ENCODE measurements at places on chromosomes 6 and 20.

DNA sequence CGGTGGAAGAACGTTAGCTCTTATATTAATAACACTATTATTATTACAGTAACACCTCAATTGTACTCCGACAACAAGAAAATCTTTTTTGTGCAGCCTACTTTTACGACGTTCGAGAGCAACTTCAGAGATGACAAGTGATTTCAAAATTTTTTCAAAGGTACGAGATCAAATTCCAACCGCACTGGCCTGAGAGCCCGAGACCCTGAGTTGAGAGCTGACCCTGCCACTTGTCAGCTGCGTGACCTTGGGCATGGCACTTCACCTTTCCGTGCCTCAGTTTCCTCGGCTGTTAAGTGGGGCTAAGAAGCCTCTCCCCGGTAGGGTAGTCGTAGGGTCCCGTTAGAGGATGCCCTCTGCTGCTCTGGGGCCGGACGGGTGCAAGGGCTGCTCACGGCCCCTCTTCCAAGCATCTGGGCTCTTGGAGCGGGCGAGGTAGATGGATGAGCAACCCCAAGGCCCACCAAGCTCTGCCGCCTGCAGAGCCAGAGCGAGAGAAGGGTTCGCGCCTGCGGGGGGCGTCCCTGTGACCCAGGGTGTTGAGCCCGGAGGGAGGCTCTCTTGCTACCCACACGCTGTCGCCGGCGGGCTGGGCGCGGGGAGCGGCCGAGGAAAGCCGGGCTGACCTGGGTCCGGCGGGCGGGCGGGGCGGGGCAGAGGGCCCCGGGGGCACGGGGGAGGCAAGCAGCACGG is 510 bp downstream of the NDRG3 start:
- DNase-seq: no peak

- DNase-seq: no peak
These were observed 64.9 kb downstream of the LAMA4 start for GRCh38 chr6:112189494-112189893.

DNA sequence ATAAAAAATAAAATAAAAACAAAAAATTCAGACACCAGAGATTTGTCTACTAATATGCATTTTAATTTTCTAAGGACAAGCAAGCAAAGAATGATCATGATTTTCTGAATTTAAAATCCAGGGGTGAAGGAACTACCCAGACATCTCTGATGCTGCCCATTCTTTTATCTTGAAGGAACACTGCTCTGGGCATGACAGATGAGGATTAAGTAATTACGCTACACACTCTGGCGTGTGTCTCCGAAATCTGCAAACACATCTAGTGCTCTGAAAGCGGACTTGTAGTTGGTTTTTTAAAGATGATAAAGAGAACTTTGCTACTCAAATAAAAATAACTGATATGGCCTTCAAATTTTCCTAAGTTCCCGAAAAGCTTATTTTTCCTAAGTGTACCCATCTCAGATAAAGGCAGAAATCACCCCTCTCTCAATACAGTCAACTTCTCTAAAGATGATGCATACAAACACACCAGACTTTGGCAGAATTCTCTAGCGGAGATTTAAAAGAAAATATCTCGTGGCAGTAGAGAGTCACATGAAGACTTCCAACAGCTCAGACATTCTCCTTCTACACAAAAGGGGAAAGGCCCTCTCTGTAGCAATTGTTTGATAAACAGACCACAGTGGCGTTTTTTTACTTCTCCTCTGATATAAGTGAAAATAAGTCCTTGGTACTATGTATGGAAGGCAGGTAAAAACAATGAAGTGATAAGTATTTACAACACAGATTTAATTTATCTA is 133.8 kb downstream of the BACH2 start:
- DNase-seq: no peak

DNA sequence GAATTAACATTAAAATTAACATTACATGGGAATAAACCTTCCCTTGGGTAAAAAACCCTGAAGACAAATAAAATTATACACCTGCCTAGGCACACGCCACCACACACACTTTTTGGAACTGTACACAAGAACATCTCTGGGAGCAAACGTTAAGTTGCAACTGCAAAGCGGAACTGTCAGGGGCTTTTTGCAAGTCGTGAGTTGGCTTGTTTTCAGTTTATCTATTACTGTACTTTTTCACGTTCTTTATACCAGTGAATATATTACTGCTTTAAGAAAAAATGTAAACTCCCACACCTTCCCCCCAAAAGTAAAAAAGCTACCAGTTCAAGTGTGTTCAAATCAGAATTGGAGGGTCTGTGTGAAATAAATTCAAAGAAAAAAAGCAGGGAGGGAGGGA is 65.5 kb upstream of the NFATC2 start:
- no peak for DNase-seq

GRCh38 chr20:25310921-25311728 is 63.2 kb downstream of the PYGB start:
- no peak for DNase-seq

DNA sequence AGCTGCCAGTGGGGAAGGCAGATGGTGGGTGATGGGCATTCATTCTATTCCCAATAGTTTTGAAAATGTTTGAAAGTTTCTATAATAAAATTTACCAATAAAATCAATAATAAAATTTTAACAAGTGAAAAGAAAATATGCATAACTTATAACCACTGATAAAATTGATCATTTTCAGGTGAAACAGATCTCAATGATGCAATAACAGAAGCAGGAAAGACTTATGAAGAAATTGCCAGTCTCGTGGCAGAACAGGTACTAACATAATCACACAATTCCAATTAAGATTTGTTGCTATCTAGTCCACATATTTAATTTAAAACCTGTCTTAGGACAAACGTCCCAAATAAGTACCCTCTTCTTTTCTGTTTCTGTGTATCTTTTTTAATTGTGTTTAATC is 45.9 kb upstream of the SYNJ2 start:
- no peak for DNase-seq

DNA sequence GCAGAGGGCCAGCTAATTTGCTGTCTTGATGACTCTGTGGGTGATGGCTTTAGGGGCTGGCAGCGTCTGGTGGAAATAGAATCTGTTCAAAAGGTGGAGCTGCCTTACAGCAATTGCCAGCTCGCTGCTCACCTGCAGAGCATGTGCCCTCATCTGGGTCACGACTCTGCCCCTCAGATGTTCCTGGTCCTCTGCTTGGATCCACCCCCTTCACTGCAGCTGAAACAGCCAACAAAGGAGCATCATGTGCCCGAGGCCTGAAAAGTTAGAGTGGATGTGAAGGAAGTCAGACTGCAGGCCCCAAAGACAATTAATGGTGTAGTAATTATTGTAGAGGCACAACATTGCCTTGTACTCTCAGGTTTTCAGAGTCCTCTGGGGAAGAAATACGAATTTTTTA is 19.9 kb downstream of the RREB1 start:
- no peak for DNase-seq

GRCh38 chr20:37226889-37227288 is 34.7 kb downstream of the GHRH start:
- peak; percentile 54 for DNase-seq

- no peak for DNase-seq
These were observed 8.7 kb upstream of the CCR6 start for GRCh38 chr6:167113935-167114910.

- DNase-seq: no peak
These were observed 29.4 kb downstream of the RAET1L start for GRCh38 chr6:149995971-149996370.

DNA sequence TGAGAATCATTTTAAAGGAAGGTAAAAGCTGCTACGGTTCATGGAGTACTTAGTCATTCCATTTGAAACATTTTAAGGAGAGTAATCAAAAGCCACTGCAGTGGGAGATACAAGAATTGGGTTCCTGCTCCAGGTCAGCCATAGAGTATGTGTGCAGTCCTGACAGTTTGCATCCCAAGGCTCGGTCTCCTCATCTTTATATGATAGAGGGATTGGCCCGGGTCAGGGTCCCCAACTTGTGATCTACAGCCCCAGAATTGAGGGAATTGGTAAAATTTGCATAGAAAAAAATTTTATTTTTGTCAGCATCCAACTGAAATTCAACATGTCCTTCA is 147.4 kb upstream of the PRND start:
- DNase-seq: no peak

DNA sequence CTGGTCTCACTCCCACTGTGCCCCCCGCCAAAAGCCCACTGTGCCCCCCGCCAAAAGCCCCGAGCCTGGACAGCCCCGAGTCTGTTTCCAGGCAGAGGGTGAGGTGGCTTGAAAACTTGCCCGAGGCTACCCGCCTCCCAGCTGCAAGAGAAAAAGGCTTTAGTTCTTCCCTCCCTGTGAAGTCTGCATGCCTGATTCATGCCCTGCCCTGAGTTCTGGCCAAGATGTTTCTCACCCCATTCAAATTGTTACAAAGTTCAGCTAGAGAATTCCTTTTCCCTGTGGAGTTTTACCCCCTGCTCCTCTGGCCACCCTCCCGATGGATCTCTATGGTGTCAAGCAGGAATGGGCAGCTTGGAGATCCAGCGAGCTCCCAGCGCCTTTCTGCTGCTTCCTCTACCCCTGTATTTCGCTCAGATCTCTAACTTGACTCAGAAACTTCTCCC is 298.8 kb upstream of the MAP3K7 start:
- no peak for DNase-seq

DNA sequence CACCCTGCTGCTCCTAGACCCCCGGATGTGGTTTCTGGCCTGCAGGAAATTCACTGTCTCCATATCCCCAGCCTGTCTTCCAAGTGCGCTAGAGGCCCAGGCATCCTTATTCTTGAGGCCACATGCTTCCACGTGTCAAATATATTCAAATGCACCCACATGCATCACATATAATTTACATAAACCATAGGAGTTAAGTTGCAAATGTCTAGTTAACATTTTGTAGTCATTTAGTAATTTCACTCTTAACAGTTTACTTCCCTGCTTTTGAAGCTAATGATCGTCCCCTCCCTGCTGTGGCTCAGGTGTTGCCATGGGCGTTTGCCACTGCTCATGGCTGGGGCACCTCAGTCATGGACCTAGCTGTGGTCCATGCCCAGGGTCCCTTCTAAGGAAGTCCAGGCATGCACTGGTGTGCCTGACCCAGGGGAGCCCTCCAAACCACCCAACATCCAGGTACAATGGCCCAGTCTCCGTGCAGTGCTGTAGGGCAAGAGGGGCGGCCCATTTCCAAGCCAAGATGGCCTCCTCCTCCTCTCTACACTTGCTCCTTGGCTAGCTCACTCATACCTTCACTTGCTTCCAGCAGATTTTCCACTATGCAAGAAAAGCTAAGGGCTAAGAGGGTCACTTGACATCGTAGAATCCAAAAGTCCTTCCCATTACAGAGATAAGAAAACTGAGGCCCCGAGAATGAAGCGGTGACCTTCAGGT is 42.4 kb downstream of the FGD2 start:
- DNase-seq: no peak

DNA sequence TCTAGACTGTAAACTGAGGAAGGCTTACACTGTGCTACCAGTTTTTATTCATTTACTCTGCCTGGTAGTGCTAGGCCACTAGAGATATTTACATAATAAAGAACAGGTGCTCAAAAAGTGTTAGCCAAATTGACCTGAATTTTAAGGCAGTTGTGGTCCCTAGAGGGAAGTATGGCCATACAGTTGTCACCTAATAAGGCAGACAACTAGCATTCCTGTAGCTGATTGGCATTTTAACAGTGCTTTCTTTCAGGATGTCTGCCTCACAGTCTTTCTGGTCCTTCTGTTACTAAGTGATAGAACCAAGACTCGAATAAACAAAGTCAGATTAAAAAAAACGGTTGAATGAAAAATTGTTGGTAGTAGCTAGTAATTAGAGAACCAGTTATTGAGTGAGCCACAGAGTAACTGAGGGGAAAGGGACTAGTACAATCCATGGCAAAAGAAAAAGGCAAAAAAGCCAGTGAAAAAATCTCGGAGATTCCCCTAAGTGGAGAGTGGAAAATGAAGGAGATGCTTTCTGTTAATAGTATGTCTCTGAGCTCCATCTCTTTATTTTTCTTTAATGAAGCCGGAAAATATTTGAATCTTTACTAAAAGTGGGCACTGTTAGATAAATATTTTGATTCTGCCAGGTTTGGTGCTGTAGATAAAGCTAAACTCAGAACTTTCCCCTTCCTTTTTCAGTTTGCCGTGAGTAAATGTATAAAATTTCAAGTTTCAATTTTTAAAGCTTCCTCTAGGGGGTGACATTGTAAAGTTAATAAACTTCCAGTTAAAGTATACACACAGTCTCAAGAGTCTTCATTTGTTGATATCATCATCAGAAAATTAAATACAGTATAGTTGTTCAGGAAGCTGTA is 9.1 kb downstream of the VTA1 start:
- no peak for DNase-seq

DNA sequence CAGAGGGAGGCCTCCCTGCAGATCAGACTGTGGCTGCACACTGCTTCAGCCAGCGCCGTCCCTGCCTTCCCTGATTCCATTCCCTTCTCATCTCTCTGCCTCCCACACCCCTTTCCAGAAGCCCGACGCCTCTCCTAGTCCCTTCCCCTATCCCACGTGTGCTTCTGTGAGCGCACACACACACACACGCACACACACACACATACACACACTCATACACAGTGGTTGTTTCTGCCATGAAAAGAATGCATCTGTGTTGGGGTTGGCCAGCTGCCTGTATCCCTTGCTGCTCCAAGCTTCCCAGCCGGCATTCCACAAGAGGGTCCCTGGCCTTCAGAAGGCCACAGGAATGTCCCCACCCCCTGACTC is 51.7 kb downstream of the MOCS1 start:
- peak; percentile 84 for DNase-seq

GRCh38 chr20:63694584-63695423 is 1.6 kb upstream of the TNFRSF6B start:
- no peak for DNase-seq

DNA sequence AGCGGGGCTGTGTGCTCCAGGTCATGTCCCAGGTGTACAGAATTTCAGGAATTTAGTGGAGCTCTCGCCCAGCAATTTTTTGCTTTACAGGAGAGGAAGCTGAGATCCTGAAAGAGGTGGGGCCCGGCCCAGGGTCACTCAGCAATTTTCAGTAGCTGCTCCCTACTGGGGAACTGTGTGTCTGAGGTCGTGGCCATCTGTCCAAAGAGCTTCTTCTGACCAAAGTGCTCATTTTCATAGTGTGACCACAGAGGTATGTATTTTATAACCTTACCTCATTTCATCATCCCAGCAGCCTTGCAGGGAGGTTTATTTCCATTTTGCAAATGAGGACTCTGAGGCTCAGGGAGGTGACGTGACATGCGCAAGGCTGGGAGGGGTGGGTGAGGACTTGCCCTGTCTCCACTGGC is 46.3 kb downstream of the FAM209B start:
- DNase-seq: no peak

DNA sequence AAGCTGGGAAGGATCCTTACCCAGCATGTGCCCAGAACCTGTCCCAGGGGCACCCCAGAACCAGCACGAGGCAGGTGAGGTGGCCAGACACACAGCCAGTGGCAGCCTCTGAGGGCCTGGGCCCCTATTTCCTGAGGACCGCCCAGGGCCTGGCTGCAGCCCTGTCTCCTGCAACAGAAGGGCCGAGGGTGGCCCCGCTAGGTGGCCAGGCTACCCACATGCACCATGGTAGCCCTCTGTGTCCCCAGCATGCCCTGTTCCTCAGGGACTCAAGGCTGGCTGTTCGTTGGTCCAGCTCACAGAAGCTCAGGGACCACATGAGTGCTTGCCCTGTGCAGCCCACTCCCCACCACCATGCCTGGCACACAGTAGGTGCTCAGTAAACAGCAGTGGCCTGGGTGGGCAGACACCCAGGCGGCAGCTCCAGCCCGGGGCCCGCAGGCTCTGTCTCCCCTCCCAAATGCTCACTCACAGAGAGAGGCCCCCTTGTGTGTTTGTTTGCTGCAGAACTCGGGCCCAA is 8.2 kb downstream of the HRH3 start:
- no peak for DNase-seq

Data from AG09319 (cell line).